CD4-positive, alpha-beta T cell treated with Interleukin-12 subunit alpha and Interleukin-12 subunit beta, for 1 hour (primary cell): ENCODE measurements at places on chromosomes 16 and 17.

DNA sequence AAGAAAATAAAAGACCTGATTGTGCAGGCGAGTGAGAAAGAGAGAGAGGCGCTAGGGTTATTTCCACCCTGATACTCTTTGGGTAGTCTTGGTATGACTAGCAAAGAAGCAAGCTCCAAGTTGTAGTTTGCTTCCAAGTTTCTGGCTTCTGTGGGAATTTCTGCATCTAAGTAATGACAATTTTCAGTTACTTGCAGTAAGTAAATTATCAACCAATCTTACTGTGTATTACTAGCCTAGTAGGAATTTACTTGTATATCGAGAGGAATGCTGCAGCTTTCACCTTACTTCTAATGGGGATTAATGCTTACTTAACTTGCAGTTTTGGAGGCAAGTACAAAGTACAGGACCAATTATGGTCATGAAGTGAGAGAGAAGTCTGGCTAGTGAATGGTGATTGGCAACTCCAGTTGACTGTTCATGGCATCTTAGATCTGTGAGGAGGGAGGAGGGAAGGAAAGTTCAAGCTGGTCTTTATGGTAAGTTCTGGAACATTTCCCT lies 31.9 kb downstream of the TENT4B start:
- no peak for DNase-seq

GRCh38 chr16:84502581-84502980 lies 1.9 kb downstream of the MEAK7 start:
- no peak for DNase-seq

DNA sequence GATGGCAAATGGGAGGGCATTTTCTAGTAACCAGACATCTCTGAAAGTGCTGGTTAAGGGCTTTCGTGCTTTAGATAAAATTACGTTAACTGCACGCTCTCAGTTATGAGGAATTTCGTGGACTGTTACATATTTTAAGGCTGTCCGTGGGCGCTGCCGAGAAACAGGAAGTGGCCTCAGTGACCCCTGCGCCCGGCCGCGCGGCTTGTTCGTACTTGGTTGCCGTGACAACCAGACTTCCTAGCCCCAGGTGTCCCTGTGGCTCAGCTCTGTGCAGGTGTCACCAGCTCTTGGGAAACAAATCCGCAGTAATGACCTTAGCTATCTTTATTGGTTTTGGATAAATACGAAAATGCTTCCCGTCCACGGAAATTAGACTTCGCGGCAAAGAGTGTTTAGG lies 52.7 kb downstream of the LMF1 start:
- no peak for DNase-seq

DNA sequence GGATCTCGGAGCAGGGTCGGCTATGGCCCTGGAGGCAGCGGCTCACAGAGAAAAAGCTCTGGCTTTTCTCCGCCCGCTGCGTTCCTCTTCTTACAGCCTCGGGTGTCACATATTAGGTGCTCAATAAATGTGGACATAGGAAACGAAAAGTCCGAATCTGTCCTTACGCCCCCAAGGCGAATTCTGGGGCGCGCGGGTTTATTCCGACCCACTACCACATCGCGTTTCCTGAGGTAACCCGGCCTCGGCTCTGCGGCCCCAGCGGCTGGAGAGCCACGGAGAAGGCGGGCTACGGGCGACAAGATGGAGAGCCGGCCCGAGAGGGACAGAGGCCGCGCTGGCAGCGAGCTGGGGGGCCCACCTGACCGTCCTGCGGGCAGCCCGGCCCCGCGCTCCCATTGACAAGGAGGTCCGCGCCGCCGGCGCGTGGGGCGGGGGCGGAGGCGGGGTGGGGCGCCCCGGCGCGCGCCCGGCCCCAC lies 573 bp upstream of the GNAO1 start:
- DNase-seq = no peak

DNA sequence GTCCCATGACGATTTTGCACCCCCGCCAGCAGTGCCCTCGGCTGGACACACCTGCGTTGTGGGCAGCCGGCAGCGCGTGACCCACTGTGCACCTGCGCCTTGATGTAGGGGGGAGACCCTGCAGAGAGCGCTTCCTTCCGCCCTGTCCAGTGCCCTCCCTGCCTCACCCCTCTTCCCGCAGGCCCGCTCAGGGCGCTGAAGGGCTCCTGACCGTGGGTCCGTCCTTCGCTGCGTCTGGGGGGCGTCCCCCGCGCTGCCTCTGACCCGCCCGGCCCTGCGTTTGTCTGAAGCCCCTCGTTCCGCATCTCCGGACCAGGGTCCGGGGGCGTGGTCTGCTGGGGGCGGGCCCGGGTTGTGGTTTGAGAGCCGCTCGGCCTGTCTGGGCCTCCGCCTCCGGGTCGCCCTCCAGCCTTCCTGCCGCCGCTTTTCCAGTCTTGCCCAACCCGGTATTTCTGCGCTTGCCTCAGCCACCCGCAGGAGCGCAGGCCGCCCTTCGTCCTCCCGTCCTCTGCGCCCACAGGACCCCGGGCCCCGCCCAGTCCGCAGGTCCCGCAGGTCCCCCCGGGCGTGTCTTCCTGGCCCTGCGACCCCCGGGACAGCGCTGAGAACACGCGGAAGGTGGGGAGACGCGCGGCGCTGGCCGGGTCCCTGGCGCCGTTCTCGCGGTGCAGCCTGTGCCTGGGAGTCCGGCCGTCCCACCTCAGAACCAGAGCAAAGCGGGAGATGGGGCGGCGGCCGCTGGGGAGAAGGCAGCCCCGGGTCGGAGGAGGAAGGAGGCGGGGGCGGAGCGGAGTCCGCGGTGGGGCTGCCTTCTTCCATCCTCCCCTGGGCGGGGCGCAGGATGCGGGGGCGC lies 4.0 kb upstream of the IL17C start:
- DNase-seq = peak; percentile 61
